Activated CD4-positive, alpha-beta T cell treated with anti-CD3 and anti-CD28 coated beads, Interleukin-2, amount 50 U/mL, for 16 hours (primary cell): ENCODE measurements at places on chromosomes 1 and 21.
A peak's percentile ranks its signal among the peaks of the same experiment; 100 is the strongest.

DNA sequence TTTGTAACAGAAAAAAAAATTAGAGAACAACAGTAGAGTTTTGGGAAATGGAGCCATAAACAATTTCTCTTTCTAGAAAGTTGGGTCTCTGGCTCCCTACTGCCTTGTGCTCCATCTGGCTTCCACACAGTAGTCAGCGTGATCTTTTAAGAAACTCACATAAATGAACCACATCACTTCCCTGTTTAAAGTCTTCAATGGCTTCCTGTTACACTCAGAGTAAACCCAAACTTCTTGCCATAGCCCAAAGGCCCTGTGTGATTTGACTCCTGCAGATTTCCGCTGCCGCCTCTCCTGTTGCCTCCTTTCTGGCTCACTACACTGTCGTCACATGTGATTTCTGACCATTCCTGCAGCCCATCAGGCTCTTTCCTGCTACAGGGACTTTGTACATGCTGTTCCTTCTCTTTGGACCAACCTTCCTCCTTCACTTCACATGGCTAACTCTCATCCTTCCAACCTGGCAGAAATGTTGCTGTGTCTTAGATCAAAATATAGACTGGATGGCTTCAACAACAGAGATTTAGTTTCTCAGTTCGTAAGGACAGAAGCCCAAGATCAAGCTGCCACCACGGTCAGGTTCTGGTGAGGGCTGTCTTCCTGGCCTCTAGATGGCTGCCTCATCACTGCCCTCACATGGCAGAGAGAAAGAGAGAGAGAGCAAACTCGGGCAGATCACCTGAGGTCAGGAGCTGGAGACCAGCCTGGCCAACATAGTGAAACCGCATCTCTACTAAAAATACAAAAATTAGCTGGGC lies 34.0 kb downstream of the OPRD1 start:
- DNase-seq = no peak

DNA sequence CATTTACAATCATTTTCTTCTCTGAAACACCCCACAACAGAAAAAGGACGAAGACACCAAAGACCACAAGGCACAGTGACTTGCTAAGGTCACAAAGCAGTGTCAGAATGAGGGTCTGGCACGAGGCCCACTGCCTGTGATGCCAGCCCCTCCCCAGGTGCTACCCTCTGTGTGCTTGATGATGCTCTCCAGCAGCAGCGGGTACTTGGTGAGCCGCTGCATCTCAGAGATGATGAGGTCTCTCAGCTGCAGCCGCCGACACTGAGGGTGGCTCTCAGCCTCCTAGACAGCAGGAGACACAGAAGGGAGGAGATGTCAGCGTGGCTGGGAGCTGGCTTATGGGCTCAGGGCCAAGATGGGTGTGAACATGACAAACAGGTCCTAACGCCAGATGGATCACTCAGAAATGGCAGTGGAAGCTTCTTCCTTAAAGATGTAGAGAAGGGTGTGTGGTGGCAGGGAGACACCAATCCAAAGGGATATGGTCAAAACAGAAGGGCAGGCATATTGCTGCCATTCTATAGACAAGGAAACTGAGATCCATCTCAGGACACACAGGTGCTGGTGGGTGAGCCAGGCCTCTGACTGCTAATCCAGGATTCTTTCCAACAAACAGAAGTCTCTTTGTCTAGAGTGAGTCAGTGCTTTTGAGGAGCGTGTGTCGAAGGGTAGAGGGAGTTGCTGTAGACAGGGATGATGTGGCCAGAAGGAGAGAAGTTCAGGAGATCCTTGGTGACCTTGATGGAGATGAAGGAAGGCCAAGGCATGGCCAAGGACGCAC lies 25.6 kb downstream of the LRRC71 start:
- no peak for DNase-seq

- DNase-seq = peak; percentile 23
Observed at GRCh38 chr1:21814241-21814918, 2.3 kb downstream of the LDLRAD2 start.

DNA sequence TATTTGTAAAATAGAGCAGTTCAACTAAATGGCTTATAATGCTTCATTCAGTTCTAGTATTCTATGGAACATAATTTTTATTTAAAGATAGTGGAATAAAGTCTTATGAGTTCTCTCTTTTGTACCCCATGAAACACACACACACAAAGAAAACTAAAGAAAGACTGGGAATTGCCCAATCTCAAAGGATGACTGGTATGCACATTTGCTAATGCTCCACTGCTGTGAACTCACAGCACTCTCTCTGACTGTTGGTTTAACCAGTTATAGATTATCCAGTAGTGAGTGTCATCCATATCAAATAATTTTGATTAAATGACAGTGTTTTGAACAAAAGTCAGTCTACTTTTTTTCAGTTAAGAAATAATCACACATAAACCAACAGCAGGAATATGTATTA lies 1082.4 kb upstream of the B3GALT2 start:
- no peak for DNase-seq

- no peak for DNase-seq
Observed at GRCh38 chr1:26768755-26769154, 19.0 kb upstream of the PIGV start.

GRCh38 chr1:19046972-19047731 lies 90.7 kb upstream of the IFFO2 start:
- no peak for DNase-seq

- DNase-seq = no peak
Observed at GRCh38 chr1:43952731-43953346, 6.1 kb downstream of the IPO13 start.

DNA sequence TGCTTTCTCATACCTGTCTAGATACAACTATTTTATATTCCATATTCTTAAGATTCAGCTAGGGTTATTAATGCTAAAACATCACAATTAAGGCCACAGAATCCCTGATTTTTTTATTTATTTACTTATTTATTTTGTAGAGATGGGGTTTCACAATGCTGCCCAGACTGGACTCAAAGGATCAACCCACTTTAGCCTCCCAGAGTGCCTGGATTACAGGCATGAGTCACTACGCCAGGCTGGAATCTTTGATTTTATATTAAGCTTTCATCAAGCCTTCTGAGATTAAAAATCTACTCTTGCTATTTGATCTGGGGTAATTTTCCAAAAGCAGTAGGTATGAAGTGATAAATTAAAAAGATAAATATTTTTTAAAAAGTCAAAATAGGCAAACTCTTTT lies 38.9 kb downstream of the MCOLN2 start:
- no peak for DNase-seq
